Epithelial cell of prostate (primary cell): ENCODE measurements at places on chromosomes 16 and 17.

- DNase-seq: no peak
These were observed 1.4 kb downstream of the CD19 start for GRCh38 chr16:28933171-28933570.

- DNase-seq: peak; percentile 37
These were observed 1.2 kb upstream of the PFN1 start for GRCh38 chr17:4949321-4950074.

DNA sequence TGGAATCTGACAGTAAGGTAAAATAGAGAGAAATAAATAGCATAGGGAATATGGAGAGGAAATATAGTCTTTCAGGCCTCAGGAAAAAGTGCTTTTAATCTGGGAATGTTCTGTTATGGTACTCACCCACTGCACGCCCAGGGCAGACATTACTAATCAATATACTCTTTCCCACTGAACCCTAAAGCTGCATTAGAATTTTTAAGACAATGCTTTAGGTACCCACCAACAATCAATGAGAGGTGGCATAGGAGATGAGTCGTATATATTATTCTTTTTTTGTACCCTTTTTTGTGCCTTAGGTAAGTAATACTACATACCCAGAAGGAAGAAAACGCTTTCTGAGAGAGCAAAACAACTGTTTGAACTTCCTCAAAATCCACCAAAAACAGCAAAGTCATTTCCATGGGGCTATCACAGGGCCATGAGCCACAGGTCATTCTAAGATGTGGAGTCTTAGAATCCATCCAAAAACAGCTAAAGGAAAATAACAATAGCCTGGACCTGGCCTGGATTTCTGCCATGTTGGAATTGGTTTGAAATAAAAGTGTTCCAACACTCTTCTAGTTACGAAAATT, 542.1 kb downstream of the XYLT1 start:
- DNase-seq: no peak

GRCh38 chr17:67433248-67433924, 56.3 kb downstream of the PITPNC1 start:
- no peak for DNase-seq

DNA sequence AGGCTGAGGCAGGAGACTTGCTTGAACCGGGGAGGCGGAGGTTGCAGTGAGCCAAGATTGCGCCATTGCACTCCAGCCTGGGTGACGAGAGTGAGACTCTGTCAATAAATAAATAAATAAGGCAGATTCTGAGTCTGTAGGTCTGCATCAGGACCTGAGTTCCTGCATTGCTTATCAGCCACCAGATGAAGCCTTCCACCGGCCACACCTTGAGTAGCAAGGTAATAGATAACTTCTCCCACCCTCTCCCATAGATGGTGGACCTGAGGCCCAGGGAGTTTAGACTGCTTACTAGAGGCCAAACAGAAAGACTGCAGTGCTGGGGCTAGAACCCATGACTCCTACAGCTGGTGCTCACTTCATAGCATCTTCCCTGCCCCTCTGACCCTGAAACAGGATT, 22.1 kb downstream of the ZP2 start:
- DNase-seq: no peak

- DNase-seq: no peak
These were observed 176.3 kb downstream of the IRX3 start for GRCh38 chr16:54110016-54110981.

- no peak for DNase-seq
These were observed 98.6 kb upstream of the DNAH17 start for GRCh38 chr17:78675836-78676235.

DNA sequence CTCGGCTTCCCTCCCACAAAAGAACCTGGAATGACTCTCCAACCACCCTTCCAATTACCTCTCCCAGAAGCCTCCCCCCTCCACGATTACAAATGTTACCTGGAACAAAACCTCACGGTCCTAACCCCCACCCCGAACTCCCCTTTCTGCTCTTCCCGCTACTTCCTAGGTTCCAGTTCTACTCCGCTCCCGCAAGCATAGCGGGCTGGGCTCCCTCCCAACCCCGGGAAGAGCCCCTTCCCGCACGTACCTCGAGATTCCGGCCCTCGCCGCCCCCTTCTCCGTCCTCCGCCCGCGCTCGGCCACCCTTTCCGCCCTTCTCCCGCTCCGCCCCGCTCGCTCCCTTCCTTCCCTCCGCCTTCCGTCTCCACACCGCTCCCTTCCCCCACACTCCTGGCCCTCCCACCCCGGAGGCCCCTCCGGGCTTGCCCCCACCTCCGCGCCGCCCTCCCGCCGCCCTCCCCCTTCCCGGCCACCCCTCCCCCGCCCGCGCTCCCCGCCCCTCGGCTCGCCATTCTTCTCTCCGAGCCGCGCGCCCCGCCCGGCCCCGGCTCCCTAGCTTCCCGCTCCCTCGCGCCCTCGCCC, 457 bp downstream of the CHTF8 start:
- no peak for DNase-seq

- DNase-seq: no peak
These were observed 40.9 kb upstream of the GSG1L start for GRCh38 chr16:28104404-28104803.

- DNase-seq: no peak
These were observed 79.3 kb downstream of the MRC2 start for GRCh38 chr17:62706598-62707424.

DNA sequence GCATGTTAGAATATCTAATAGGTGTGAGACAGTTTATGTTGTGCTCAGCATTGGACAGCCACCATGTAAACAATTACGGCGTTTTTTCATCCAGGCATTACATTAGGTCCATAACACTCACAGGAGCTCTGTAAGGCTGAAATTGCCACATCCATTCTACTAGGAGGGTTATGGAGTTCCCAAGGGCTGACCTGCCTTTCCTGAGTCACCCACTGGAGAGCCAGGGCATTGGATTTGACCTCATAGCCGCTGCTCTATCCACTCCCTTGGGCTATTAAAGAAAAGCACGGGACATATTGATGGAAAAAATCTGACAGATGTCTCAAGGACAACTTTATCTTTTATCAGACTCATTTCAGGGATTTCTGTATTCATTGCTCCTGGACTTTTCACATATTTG, 306.3 kb upstream of the HSBP1 start:
- DNase-seq: no peak

GRCh38 chr17:2282297-2282873, 21.2 kb downstream of the SMG6 start:
- DNase-seq: no peak

DNA sequence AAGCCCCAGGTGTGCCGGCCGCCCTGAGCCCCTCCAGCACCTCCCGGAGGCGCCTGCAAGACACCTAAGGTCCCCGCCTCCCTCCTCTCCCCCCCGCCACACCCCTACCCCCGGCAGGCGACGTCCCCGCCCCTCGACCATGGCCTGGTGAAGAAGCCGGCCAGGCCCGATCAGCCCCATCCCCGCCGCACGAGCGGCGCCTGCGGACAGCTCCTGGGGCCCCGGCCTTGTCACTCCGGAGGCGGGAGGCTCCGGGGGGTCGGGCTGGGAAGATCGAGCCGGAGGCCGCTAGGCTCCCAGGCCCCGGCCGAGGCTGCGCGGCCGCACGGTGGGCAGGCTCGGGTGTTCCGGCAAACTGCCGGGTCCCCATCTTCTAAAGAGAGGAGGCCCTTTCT, 405 bp upstream of the ACE start:
- no peak for DNase-seq

DNA sequence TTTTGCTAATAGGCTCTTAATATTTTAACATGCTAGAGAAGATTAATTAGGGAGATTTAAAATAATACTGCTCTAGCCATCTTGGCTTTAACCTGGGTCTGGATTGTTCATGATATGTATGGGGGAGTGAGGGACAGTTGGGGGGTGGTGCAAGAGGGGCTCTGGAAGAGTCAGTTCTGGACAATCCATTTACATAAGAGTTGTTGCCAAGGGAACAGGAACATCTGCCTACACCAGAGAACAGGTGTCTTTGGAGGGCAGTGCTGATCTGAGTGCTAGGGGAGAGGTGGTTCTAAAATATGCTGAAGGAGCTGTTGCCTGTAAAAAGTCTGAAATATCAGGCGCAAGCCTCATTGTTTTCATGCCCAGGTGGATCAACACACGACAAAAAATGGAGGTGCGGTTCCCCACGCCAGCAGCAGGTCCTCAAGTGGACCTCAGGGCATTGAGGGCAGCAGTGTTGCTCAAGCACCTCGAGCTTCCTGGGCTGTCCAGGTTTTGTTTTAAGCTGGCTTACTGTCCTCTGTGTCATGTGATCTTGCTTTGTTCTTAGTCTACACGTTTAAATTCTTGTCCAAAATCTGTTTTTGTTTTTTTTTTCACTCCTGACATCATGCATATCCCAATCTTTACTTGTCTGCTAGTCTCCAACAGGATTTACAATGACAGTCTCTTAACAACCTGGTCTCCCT, 25.4 kb upstream of the WSB1 start:
- no peak for DNase-seq

DNA sequence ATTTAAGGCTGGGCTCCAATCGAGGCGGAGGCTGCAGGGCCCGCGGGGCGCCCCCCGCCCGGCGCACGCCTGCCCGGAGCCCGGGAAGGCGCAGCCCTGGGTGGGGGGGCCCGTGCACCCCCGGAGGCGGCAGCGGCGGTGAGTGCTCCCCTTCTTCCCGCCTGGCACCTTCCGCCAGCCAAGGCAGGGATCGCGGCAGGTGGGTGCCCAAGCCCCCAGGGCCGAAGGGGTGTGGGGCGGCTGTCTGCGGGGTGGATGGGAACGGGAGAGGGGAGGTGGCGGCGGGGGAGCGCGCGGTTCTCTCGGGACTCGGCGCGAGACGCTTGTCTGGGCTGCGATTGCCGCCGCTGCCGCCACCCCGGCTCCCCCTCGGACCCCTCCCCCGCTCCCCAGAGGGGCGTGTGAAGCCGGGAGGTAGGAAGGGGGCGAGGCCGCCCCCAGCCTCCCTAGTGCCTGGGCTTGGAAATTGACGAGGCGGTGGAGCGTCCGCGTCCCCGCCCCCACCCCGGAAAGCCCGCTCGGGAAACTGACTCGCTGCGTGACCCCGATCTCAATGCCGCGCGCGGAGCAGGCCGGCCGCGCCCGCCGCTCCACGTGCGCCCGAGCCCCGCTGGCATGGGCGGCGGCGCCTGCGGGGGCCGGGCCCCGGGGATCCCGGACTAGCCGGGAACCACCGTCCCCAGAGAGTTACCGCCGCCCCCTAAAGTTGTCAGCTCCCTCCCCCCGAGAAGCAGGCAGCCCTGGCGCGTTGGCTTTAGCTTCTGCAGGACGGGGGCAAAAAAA, 231.5 kb downstream of the MRTFB start:
- no peak for DNase-seq

DNA sequence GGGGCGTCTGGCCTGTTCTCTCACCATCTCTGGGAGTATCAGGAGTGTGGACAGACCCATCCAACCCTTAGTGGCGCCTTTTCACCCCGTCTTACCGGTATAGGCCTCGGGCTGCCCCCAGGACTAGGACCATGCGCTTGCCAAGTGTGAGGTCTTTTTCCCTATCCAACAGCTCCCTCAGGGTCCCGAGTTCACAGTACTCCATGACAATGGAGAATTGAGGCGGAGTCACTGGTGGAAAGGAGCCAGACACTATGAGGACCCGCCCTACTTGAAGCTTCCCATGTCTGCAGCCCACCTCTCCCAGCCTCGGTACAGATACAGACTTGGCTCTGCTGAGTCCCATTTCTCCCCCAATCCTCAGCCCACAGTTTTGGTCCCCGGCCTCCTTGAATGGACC, 15.9 kb upstream of the RFWD3 start:
- DNase-seq: no peak

- DNase-seq: peak; percentile 86
These were observed 1.6 kb downstream of the PRSS41 start for GRCh38 chr16:2799859-2800226.

DNA sequence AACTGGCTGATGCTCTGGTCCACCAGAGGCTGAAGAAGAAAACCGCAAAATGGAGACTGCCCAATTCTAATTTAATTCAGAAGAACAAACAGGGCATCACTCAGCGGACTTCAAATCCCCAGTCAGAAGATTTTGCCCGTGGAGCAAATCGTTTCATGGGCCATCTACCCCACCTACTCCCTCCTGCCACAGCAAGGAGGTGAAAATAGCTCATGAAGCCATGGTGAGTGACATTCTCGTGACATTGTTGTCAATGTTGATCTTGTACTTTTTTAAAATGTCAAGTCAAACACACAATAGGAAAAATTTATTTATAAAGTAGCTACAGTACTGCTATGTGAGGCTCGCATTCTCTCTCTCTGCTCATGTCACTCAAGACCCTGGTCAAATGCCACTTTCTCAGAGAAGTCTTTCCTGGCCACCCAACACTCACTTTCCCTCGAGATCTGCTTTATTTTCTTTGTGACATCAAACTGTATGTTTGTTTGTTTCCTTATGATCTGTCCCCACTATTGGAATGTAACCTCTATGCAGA, 31.3 kb upstream of the SOX9 start:
- DNase-seq: no peak

GRCh38 chr16:71734511-71734910, 10.0 kb upstream of the PHLPP2 start:
- DNase-seq: no peak

DNA sequence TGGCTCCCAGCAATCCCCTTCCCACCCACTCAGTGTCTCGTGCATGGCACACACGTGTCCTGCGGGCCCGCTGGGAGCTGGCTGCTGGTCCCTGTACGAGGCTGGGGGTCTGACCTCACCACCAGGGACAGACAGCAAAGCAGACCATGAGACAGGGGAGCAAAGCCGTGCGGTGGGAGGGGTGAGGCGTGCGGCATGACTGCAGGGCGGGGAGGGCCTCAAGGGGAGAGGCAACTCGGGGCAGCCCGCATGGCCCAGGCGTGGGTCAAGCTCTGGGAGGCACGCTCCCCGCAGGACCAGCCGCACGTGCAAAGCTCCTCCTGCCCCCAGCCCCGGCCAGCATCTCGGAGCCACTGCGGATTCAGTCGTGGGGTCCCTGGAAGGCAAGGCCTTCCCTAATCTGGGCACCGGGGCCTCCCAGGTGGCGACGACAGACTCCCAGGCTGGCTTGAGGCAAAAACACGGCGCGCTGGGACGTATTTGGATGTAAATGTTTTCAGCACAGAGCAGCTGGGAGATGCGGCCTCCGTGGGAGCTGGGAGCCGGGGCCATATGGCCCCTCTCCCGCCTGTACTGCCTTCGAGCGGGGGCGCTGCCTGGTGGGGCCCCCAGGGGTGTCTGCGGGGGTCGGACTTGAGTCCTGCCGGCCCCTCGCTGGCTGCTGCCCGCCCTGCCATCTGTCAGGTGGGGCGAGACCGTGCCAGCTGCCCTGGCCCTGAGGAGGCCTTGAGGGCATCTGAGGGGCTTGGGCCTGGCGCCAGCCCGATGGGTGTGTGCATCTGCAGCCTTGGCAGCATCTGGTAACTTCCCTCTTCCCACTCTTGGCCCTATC, 12.2 kb upstream of the CBFA2T3 start:
- no peak for DNase-seq
